ENCODE measurements at places on chromosomes 3 and 15. TPM values are rescaled to one million over a fixed set of nuclear protein-coding genes. Genes with fewer than 3 reads are reported as not detected.

DNA sequence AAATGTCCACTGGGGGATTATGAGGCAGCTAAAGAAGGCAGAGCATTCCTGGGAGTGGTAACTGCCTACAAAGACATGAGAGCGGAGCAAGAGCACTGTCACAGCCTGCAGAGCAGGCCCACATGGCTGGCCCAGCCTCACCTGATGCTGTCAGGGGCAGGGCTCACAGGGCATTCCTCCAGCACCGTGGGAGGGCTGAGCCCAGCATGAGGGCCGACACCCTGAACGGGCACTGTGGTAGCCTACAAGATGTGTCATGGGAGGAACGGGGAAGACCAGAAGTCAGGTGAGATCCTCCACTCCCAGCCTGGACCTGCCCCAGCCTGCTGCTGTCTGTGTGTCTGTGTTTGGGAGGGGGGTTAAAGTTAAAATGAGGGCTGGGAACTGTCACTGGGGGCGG lies 30.1 kb downstream of the CCDC12 start:
- no peak for DNase-seq

RAB7A gene
- 215 TPM for total RNA-seq

TNNC1 gene
- total RNA-seq, result 8,054 TPM

USP13 gene
- total RNA-seq, result 128 TPM

RETNLB gene
- not detected for total RNA-seq

DNA sequence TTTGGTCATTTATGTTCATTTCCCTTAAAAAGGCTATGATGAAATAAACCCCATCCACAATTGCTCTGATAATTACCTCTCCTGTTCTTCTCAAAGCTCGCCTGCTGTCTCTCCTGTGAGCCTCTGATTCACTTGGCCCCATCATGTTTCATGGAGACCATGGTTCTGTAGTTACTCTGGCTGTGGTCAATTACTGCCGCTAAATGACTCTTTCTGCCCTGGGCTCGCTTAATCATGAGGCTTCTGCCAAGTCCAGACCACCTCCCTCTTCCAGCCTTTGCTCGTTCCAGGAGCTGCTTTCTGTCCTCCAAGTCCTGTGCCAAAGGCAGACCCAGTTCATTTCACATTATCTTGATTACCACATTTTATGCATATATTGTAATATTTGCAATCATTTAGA lies 91.9 kb downstream of the THSD4 start:
- no peak for DNase-seq

DNA sequence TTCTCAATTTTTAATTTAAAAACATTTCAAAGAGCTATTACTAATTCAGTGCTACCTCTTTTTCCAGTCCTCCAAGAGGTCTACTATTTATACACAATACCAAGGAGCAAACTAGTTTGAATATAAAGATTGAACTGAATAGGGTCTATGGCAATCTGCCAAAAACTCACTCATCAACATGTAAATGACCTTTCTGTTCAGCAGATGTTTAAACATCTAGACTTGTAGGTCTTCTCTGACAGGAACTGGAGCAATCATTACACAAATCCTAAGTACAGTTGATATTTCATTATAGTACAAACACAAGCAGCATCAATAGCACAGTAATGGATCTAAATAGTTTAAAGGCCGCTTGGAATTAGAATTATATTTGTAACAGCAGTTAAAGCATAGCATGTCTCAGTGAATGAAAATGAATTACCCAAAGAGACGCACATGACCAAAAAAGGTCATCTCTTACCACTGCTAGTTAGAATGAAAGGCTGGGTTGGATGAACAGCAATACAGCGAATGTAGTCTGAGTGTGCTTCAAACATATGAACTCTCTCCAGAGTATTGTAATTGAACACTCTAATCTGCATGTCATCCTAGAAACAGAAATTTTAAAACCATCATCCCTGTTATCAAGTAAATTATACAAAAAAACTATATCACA lies 10.7 kb downstream of the COPB2 start:
- DNase-seq, result no peak

- no peak for DNase-seq
These were observed 106.6 kb upstream of the IGSF10 start for GRCh38 chr3:151567477-151567876.

Measured in cardiac septum (tissue), 1 donor.